ENCODE measurements at places on chromosomes 7 and 10.
A peak's percentile ranks its signal among the peaks of the same experiment; 100 is the strongest.

DNA sequence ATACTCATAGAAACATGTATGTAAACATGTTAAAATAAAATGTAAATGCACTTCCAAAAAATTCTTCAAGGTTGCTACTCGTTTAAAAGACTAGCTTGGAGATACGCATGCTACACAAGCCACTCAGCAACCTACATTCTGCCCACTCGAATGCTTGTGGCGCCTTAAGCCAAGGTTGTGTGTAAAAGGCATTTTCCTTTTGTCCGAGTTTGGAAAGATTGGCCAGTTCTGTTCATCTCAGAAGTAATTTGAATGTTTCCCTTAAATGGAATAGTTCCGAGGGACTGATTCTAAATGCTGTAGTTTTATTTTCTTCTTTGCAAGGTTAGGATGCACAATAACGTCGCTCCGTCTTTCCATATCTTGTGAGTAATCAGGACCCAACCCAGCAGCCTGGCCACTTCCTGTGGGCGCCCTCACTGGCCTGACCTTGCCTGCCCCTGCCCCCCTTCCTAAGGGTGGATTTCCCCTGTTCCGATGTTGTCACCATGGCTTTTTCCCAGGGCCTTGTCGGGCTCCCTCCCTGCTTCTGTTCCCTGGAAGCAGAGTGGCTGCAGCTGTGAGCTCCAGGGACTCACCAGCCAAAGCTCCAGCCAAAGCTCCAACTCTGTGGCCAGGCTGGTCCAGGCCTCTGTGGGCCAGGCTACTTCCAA, 70.6 kb downstream of the PTPRE start:
- DNase-seq: peak; percentile 59

DNA sequence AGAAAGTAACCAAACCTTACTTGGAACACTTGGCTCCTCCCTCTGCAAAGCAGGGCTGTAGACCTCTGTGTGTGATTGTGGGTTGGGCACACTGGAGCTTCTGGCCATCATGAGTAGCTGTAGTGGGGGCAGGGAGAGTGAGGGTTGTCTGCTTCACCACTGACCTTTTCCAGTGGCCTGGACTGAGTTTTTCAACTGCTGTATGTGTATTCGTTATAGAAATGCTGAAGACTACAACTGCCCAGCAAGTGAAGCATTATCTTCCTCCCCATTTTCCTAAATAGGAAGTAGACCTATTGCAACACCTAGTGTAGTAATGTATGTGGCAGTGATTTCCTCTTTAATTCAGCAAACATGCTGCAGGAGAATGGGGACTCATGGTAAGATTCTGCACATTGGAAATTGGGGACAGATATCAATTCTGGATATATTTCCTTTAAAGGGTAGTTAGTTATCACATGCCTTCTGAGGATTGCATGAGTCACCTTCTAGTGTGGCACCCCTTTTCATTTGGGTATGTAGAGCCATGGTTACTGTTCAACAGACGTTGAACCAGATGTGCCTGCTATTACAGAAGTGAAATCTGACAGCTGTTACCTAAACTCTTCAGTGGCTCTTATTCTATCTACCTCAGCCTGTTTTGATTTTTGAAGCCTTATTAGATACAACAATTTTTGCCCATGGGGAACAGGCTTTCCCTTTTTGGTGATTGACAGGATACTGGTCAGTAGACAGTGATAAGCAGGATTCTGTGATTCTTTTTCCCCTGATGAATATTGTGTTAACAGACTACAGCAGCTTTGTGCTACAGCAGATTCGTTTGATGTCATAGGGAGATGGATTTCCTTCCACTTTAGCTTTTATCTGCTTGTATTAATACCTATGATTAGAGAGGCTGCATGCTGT, 130.9 kb downstream of the SND1 start:
- DNase-seq: no peak

DNA sequence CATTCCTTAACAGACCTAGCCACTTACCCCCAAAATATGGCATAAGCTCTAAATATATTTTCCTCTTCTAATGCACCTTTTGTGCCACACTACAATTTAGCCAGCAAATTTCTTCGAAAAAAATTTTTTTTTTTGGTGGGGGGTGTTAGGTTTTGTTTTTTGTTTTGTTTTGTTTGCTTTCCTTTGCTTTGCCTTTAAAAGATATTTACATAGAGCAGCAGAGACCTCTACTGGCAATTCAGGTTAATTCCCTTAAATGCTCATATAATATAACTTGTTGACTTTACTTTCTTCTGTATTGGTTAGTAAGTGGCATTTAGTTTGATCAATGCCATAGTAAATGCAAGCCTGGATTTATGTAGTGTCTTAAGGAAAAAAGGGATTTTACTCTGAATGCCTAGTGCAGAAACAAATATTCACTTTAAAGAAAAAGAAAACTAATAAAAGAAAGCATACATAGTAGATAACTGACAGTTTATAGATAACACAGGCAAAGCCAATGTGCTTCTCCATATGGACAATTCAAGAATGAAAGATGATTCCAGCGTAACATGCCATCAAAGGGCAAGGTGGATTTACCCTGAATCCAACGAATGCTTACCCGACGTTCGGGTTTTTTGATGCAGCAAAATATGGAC, 1250.6 kb downstream of the GATA3 start:
- peak; percentile 33 for DNase-seq

DNA sequence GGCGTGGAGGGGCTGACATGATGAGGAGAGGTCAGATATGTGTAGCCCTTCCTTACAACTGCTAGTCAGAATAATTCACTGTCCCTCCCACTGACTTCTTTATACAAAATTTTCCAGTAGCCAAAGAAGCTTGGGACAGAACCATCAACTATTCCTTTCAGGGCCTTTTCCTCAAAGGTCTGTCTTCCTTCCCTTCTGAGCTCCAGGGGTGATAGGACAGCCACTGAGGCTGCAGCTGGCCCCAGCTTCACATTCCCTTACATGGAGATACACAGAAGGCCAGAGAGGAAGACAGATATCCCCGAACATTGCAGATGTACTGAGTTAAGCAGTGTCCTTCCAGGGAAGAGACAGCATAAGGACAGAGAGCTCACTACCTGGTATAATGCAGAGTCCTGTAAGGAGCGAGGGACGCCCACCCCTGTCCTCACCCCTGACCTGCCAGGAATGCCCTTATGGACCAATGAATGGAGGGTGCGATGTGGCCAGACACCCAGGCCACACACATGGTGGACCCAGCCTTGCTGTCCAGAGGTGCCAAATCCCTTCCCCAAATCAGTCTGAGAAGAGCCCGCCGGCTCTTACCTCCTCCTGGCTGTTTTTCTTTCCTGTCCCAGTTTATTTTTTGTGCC, 754.7 kb downstream of the GRID1 start:
- DNase-seq: no peak

GRCh38 chr10:46006219-46006618, 24.2 kb downstream of the NCOA4 start:
- peak; percentile 67 for DNase-seq
